CD4-positive, alpha-beta T cell treated with Interleukin-12 subunit alpha and Interleukin-12 subunit beta, for 1 hour (primary cell): ENCODE measurements at places on chromosomes 2 and 18.

GRCh38 chr2:238149841-238150572 is 8.8 kb upstream of the ERFE start:
- no peak for DNase-seq

GRCh38 chr18:48200631-48201336 is 208.4 kb downstream of the ZBTB7C start:
- no peak for DNase-seq

DNA sequence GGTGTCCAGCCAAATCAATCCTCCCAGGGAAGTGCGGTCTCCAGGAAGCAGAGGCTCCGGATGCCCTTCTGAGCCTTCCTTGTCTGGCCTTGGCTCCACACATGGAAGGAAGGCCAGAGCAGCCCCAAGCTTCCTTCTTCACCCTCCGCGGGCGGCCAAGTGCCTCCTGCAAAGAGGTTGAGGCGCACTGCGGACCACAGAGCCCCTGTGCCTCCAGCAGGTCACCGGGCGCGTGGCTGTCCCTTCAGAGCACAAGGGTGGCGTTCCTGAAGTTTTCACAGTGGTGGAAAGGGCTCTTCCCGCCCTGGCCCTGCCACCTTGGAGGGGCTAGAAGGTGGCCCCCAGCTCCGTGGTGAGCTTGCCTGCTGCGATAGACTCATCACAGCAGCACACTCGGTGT is 175.9 kb upstream of the RAB12 start:
- DNase-seq: no peak

- no peak for DNase-seq
These were observed 97.3 kb upstream of the PIEZO2 start for GRCh38 chr18:11246495-11247300.

GRCh38 chr2:160294339-160294803 is 94.3 kb upstream of the ITGB6 start:
- DNase-seq: no peak

GRCh38 chr2:186675380-186675779 is 18.5 kb upstream of the FAM171B start:
- no peak for DNase-seq

DNA sequence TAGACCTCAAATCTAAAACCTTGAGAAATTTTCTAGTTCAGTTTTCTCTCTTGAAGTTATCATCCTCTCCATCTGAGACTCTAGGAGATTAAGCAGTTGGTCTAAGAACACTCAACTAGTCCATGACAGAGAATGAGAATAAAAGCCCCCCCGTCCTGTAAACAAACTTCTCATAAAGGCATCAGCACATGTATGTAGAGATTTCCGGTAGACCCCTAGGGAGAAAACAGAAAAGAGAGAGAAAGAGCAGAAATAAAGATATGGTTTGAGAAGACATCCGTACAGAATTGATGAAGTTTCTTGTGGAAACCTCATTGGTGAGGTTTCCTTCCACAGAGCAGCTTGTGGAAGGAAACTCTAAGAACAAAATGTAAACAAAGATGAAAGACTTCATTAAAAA is 3.2 kb upstream of the GPR155 start:
- DNase-seq: peak; percentile 33

DNA sequence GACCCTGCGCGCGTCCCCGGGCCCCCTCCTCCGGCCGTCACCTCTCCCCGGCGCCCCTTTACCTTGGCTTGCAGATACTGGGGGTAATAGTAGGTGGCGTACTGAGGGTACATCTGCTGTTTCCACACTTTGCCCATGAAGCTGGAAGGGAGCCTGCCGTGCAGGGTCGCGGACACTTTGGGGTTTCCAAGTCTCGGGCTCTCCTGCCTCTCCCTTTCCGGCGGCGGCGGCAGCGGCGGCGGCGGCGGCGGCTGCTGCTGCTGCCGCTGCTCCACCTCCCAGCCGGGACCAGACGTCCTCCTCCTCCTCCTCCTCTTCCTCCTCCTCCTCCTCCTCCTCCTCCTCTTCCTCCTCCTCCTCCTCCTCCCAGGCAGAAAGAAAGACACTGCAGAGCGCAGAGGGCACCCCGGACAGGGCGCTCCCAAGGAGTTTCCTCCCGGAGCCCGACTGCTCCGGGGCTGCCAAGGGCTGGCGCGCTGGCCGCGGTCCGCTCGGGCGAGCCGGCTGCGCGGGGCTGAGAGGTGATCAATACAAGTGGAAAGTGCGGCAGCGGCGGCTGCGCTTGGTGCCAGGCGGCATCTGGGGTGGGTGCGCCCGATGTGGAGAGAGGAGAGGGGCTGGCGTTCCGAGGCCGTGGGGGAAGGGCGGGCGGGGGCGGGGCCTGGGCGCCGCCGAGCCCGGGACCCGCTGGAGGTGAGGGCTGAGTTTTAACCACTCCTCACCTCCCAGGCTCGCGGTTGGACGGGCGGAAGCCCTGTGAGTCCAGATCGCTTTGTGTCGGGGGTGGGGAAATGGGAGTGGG is at the start of gene RBMS1:
Gene RBMS1 (minus strand): TSS at position 581 of the 802 bp plus-strand sequence. CDS start 444 bp downstream, at position 137.
- DNase-seq: peak; percentile 57
